ENCODE measurements at places on chromosomes 5 and 9.

DNA sequence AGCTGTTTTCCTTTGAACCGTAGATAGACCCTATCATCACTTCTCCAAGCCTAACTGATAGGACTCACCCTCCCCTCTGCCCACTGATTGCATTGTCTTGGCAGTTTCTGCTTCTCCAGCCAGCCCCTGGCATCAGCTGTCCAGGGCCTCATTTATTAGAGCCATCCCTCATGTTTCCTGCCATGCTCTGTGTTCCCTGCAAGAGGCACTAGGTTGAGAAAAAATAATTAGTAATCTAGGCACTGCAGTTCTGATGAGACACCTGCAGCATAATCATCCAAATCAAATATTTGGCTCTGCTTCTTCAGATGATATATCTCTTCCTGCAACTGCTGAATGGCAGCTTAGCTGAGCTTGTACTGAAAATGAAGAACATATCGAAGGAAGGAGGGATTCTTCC is 303.0 kb upstream of the TLE4 start:
- DNase-seq: no peak

DNA sequence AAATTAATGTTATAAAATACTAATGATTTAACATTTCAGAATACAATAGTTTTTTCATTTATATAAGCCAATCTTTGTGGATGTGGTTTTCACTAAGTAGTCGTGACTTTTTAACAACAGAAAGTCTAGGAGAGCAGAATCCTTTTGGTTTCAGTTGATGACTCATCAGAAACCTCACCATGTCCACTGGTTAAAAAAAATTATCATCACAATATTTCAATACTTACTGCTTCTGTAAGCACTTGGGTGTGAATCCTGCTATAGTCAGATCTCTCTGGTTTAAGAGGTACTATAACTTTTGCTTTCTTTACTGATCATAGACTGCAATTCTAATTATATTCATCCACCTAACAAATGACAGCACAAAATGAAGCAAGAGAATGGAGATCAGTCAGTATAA is 77.2 kb downstream of the MRPS30 start:
- no peak for DNase-seq

DNA sequence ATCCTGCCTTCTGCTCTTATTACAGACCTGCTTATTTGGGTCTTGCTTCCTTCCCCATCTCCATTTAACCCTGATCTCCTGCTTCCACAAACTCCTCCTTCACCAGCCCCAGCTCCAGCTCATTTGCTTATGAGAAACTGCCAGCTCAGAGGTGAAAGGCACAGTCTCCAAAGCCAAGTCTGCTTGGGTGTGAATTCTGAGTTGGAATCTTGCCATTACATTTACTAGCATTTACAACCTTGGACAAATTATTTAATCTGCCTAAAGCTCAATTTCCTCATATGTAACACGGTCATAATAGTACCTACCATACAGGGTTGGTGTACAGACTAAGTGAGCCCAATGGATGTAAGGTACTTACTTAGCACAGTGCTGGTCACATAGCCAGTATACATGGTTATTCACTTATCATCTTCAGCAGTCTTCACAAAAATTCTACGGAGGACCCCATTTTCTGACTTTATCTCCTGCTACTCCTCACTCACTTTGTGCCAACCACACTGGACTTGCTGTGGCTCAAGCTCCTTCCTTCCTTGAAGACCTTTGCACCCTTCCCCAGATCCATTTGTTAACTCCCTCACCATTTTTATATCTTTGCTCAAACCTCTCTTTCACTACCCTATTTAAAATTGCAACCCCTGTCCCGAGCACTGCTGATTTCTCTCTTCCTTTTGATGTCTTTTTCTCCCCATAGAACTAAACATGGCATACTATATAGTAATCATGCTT is 86.2 kb downstream of the DOCK2 start:
- DNase-seq: no peak

- no peak for DNase-seq
Measured at GRCh38 chr5:99644822-99645221, 716.0 kb upstream of the CHD1 start.

- DNase-seq: no peak
Measured at GRCh38 chr5:140833993-140834392, at the start of gene PCDHA7. PCDHA7 (plus strand) TSS chr5:140834269; CDS start chr5:140834384, 115 bp downstream.

DNA sequence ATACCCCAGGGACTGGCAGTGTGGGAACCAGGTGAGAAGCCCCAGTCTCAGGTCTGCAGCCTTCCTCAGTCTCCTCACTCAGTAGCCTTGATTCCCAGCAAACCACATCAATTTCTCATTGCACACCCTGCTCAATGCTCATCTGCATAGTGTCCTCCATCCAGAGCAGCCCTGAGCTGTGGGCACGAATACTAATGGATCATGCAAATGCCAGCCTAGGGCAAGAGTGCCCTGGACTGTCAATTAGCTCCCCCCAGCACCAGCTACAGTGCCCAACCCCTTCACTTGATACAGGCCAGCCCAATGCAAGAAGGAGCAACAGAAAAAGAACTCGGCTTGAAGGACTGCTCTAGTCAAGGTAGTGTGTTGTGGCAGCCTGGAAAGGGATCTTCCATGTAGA is 9.8 kb upstream of the KCNIP1 start:
- no peak for DNase-seq

DNA sequence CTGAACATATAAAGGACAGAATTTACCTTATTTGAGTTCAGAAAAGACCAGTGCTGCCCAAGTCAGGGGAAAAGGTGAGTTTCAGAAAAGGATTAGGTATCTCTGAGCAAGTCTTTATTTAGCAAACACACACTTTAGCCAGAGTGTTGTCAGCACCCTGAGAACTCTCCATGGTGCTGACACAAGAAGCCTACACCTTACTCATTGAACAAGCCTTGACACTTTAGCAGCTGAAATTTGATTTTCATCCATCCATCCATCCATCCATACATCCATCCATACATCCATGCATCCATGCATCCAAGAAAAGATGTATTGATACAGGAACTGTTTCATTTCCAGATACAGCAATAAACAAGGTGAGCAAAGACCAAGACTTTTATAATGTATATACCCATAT is 311.2 kb downstream of the TRIM32 start:
- DNase-seq: no peak

- no peak for DNase-seq
Measured at GRCh38 chr5:126948011-126948355, 82.4 kb downstream of the MARCHF3 start.

GRCh38 chr9:87579781-87580541 is 82.3 kb downstream of the DAPK1 start:
- DNase-seq: no peak

DNA sequence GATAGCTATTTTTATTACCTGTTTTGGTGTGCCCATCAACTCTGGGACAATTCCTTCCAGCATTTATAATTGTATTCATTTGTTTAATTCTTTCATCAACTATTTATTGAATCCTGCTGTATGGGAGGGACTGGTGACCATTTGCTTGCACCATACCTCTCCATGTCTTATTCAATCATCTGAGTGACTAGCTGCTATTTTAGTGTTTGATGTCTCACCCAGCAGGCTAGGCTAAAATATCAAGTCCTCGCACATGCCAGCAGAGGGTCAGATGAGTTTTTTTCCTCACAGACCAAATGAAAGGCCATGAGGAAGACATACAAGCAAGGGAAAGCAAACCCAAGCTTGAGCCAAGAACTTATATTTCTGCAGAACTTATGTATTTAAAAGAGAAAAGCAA is 63.9 kb downstream of the CETN3 start:
- no peak for DNase-seq

DNA sequence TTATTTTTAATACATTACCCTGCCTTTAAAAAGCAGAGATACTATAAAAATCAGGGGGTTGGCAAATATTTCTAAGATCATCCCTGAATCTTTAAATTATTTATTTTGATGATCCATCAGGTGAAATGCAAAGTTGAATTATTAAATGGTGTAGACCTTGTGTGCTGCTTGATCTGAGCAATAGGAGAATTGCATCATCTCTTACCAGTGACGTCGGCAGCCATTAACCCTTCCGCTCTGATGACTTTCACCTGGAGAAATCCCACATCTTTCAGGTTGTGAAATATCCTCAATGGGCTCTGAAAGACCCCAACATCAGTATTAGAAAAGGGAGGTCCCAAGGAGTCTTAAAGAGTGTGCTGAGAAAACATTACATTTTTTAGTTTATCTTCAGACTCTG is 270.2 kb downstream of the SLF1 start:
- DNase-seq: no peak

GRCh38 chr5:51832934-51833470 is 449.8 kb downstream of the ISL1 start:
- no peak for DNase-seq

GRCh38 chr9:136610426-136610825 is 52.3 kb upstream of the EGFL7 start:
- DNase-seq: no peak

DNA sequence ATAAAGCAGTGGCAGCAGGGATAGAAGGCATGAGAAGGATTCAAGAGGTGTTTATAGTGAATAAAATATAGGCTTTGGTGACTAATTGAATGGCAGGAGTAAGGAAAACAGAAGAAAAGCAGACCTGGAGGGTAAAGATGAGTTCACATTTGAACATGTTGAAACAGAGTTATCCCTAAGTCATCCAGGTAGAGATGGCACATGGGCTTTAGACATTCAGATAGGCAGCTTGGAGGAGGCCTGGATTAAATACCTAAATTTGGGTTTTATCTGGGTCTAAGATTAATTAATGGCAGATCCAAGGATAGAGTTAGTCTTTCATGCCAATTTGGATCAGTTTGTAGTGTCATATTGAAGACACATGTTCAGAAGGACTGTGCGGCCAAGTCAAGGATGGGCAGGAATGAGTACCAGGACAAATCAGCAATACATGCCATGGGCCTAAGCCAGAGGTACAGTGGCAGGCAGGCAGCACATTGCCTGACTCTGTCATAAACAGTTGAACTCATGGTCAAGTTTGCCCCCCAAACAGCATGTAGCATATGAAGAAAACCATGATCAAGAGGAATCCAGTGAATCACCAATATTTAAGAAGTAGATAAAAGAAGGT is 115.5 kb upstream of the SLC12A2 start:
- no peak for DNase-seq

DNA sequence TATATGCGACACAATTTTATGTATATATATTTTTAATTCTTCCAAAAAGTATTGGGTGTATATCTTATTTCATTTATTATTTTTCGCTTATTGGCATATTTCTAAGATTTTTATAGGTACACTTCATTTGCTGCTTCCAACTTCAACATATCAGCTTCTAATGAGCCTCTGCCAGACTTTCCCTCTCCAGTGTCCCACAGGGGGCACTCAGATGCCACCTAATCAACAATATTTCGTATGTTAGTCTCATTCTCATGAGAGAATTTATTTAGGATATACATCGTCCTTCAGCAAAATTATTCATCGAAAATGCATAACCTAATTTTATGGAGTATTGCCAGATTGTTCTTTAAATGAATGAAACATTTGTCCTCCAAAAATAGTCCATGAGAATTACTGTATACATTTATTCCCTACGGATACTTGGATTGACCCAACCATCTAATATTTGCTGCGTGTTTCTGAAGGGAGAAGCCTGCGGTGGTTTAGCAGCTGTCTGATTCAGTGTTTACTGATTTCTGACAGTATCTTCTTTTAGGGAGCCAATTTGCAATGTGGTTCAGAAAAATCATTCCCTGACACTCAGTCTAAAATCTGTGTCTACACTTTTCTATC is 100.6 kb upstream of the SELENOP start:
- peak; percentile 14 for DNase-seq

DNA sequence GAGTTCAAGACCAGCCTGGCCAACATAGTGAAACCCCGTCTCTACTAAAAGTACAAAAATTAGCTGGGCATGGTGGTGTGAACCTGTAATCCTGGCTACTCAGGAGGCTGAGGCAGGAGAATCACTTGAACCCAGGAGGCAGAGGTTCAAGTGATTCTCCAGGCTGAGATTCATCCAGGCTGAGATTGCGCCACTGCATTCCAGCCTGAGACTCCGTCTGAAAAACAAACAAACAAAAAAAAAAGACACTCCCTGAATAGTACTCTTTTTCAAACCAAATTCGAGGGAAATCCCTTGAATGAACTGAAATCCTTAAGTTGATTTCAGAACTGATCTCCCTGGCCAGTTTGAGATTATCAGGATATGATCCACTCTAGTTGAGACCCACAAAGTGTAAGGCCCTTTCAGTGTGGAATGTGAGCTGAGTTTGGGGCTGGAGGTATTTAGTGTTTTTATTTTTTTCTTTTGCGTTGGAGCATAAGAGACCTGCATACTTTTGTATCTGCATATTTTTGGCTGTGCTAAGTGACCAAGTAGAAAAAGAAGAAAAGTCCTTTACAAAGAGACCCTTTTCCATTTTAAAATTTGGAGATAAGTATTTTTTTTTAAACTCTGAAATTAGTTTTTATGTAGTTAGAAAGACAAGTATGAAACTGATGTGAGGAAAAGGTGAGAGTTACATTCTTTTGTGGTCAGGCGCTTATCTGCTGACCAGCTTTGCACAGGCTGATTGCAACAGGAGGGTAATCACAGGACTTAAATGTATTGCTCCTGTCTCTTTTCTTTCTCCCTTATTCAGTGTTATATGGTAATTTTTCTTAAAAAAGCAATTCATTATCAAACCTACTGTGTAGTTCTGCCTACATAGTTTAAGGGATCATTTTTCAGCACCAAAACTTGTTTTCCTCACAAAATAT is 42.9 kb downstream of the TMEFF1 start:
- DNase-seq: no peak

GRCh38 chr5:15222156-15222555 is 277.8 kb upstream of the FBXL7 start:
- DNase-seq: no peak

DNA sequence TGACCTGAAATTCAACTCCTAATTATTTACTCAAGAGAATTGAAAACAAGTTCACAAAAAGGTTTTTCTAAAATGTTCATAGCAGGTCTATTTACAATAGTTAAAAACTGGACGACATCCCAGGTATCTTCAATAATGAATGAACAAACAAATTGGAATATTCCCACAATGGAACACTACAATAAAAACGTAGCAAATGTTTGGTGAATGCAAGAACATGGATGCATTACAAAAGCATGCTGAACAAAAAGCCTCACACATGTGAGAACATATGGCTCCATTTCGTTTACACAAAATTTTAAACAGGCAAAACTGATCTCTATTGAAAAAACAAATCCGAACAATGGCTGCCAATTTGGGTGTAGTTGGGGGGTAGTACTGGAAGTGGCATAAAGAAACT is 669.9 kb downstream of the MTRR start:
- no peak for DNase-seq

DNA sequence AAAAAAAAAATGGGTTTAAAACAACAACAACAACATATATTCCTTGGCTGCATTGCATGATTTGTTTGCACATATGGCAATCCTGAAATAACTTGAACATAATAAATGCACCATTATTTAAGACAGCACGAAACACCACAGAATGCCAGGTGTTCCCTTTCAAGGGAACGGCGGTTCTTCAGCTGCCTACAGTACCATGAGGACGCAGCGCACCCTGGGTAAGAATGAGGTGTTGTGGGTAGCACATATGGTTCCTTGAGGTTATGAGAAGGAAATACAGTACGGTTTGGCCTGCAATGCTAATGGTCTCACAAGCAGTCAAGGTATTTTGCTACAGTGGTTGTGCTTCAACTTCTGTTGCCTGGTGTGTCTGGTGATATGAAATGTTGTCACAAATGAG is 174.8 kb downstream of the SLC12A2 start:
- DNase-seq: no peak

Measured in AG09309 (cell line).